Mucosa of gallbladder (tissue), 1 donor: ENCODE measurements at places on chromosomes 1 and 21. TPM values are rescaled to one million over a fixed set of nuclear protein-coding genes. Genes with fewer than 3 reads are reported as not detected.
A peak's percentile ranks its signal among the peaks of the same experiment; 100 is the strongest.

DNA sequence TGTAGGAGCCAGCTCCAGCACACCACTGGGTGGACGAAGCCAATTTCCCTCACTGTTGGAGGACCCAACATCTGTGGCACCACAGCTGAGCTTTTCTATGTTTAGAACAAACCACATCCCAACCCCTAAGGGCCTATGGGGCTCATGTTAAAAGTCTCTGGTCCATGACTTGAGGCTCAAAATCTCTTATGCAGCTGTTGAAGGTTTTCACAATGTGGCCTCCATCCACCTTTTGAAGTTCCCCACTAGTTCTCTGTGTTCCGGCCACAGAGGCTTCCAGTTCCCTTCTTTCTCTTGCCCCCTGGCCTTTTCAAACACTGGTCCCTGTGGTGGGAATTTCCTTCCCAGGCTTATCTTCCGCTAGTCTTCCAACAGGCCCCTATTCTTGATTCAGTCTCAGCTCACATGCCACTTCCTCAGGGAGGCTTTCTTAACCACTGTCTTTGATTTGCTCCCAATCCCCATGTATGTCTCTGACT lies 3.9 kb upstream of the IFNLR1 start:
- no peak for DNase-seq

DNA sequence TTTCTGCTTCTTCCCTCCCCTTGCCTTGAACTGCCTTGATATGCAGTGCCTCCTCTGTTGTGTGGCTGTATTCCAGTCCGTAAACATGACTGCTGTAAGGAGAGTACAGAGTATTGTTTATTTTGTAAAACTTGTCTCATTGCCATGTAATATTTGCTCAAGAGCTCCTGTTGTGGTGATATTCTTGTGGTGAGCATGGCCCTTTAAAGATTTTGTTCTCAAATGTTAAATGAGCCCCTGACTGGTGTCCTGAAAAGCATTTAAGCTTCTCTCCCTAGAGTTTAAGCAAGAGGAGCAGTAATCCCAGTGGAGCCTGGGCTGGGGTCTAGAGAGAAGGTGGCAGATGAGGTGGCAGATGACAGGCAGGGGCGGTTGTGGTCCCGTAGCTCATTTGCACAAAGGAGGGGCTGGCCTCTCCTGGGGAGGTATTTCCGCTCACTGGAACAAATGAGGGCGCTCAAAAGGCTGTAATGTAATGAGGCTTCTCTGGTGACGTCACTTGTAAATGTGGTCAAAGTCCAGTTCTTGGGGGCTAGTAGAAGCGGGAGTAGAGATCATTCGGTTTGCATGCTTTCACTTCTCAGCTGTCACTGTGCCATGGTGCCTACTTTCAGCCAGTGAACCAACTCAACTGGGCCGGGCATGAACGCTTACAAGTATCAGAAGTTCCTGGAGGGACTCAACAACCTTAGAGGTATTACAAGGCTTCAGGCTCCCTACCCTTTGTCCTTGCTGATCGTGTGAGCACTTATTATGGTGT lies 46.0 kb upstream of the MACF1 start:
- peak; percentile 92 for DNase-seq

DNA sequence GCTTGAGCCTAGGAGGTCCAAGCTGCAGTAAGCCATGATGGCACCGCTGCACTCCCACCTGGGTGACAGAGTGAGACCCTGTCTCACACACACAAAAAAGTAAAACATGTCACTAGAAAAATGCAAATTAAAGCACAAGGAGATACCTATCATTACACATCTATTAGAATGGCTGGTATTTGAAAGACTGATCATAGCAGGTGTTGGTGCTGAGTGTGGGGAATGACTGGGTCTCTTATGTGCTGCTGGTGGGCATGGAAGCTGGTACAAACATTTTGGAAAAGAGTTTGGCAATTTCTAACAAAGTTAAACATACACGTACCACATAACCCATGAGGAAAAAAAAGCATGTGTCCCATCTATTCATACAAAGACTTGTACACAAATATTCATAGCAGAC lies 142.1 kb upstream of the ZBTB40 start:
- DNase-seq = no peak

- no peak for DNase-seq
Measured at GRCh38 chr1:43978551-43979260, at the start of gene B4GALT2. B4GALT2 (plus strand) TSS chr1:43979210; CDS start chr1:43981161, 1,951 bp downstream.

GRCh38 chr1:101307985-101308689 lies 71.3 kb downstream of the S1PR1 start:
- no peak for DNase-seq

DNA sequence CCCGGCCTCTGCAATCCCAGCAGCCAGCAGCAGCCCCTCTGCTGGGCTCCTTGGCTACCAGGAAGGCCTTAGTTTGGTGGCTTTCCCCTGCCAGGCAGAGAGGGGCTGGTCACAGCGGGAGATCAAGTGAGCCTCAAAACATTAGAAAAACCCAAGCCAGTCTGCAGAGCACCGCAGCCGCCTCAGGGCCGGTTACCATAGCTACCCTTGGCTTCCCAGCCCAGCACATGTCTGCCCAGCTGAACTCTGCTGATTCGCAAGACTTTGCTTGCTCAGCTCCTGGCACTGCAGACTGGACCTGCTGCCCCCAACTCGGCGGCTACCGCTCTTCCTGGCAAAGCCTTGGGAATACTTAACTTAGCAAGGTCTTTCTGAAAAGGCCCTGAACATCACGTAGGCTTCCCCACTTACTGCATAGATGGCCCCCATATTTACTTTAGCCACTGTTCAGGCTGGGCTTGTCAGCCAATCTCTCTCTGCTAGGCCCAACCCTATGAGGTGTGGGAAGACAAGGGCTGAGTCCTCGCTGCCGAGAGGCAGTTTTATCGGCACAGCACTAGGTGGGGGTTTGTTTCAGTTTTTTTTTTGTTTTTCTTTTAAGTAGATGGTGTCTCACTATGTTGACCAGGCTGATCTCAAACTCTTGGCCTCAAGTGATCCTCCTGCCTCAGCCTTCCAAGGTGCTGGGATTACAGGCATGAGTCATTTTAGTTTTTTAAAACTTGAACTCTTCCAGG lies 28.6 kb upstream of the PLEKHG5 start:
- no peak for DNase-seq

ADGRL4 gene
- total RNA-seq = 9.3 TPM

- DNase-seq = no peak
Measured at GRCh38 chr1:14728516-14728915, 130.0 kb downstream of the KAZN start.

DNA sequence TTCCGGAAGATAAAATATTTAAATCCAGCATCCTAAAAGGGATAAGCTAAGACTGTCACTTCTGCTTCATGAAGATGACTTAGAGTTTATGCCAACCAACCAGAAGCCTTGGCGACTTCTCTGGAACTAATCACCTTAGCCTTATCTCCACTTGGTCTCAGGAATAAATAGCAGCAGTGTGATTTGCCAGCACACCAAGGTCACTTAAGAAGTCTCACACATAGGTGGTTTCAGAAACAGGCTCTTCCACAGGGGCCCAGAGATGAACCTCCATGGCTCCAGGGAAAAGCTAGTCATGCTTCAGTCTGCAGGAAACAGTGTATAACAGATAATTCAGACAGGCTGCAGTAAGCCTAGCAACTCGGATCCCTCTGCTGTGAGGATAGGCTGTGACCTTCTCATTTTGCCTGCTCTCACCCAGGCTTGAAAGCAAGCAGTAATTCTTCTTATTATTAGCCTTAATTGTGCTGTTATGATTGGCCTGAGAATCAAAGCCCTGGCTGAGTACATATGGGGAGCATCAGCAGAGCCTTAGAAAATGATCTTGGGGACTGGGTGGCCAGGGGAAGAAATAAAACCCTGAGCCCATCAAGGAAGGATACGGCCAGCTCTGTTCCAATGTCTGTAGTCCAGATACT lies 84.7 kb downstream of the WLS start:
- DNase-seq = no peak

NGF gene
- 2.6 TPM for total RNA-seq

DNA sequence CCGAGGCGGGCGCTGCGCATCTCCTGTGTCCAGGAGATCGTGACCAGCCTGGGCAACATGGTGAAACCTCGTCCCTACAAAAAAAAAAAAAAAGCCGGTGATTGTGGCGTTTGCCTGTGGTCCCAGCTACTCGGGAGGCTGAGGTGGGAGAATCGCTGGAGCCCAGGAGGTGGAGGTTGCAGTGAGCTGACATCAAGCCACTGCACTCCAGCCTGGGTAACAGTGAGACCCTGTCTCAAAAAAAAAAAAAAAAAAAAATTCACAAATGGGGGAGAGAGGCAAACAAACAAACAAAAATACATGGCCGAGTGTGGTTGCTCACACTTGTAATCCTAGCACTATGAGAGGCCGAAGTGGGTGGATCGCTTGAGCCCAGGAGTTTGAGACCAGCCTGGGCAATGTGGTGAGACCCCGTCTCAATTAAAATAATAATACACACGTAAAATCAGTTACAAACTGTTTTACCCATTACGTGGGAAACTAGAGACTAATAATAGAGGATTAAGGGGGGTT lies 758 bp downstream of the TATDN3 start:
- DNase-seq = no peak

DNA sequence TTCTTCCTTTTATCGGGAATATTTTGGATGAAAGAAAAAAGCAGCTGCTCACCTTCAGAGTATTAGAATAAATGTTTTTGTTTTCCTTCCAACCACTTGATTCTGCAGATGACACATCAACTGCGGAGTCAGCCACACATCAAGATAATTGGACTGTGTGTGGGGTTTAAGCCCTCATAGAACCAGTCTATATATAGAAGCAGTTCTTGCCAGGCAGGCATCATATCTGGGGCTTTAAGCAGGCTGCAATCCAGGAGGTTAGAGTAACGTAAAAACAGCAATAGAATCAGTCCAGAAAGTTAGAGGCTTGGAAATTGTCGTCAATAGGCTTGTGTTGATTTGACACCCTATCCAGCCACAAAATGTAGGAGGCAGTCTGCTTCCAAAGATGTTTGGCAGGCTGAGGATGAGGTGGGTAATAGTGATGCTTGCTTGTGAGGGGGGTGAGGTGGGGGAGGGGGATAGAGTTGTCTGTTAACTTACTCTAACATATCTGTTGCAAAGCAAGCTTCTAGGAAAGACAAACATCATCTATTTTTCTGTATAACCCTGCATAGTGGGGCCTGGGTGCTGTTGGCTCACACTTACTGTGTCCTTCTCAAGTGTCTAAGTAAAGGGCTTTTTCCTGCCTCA lies 64.8 kb downstream of the PEX14 start:
- no peak for DNase-seq

DNA sequence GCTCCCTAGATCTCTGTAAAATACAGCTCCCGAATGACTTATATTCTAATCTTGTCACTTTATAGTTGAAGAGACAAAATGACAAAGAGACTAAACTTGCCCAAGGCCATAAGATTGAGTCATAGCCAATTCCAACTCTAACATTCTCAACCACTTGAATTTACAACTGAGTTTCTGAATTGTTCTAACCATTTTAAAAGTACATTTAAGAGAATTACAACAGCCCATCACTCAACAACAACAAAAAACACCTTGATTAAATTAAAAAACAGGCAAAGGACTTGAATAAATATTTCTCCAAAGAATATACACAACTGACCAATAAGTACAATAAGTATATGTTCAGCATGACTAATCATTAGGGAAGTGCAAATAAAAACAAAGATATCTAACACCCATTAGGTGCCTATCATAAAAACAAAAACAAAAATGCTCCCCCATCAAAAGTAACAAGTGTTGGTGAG lies 8.7 kb upstream of the ADCY10 start:
- no peak for DNase-seq

FAM72C gene
- 0.58 TPM for total RNA-seq

- DNase-seq = no peak
Measured at GRCh38 chr21:43012596-43012995, 38.2 kb downstream of the PKNOX1 start.

DNA sequence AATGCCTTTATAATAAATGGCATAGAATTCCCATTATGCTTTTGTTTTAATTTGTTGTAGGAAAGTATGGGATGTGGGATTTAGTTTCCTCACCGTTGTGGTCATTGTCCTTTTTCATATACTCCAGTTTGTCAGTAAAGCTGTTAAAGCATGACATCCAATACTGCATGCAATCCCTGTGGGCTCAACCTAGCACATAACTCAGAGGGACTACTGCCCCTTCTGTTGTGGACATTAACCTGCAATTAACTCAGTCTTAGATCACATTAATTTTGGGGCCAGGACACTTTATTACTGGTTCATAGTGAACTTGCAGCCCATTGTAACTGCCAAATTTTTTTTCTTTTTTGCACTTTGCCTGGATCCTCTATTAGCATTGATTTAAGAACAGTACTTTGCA lies 112.5 kb downstream of the DNM3 start:
- DNase-seq = no peak

- no peak for DNase-seq
Measured at GRCh38 chr1:54253480-54253879, 53.5 kb downstream of the MRPL37 start.

GRCh38 chr1:237152506-237153335 lies 110.7 kb downstream of the RYR2 start:
- DNase-seq = no peak

OR2M3 gene
- total RNA-seq = not detected

CFAP45 gene
- 0.37 TPM for total RNA-seq

- DNase-seq = no peak
Measured at GRCh38 chr21:43361127-43361492, 65.8 kb downstream of the SIK1 start.

ADPRS gene
- 28.9 TPM for total RNA-seq

DNA sequence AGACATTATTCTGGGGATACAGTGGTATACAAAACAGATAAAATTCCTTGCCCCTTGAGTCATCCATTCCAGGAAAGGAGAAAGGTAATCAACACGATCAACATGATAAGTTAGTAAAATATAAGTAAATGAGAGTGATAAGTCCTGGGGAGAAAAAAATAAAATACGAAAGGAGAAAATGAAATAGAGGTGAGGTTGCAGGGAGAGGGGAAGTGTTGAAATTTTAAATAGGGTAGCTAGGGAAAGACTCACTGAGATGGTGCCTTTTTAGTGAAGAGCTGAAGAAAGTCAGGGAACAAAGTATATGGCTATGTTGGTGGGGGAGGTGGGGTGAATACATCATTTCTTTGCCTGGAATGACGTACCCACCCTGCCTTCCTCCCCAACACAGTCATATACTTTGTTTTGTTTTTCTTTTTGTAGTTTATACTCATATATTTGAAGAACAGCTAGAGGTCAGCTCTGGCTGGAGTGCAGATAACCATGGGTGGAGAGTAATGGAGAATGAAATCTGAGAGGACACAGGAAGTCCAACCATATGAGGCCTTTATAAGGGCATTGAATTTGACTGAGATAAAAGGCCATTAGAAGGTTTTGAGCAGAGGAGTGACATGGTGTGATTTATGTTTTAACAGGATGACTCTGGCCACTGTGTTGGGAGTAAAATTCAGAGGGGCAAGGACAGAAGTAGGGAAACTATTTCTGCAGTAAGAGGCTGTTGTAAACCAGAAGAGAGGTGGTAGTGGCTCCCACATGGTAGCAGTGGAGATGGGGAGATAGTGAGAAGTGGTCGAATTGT lies 54.8 kb downstream of the OSBPL9 start:
- DNase-seq = no peak

DNA sequence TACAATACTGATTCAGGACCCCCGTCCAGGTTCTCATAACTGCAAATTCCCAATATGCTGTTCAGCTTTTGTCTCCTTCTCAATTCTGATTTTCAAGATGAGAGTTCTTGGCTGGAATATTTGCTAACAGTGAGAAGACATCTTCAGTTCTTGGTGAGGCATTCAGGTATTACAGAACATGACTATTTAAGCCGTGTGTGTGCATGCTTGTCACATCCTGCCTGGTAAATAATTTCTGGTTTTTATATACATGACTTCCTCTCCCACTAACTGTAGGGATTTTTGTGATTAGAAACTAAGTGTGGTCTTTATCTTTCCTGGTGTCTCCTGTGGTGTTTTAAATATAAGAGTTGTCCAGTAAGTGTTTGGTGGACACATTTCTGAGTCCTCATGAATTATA lies 10.2 kb upstream of the SLC19A2 start:
- no peak for DNase-seq

- no peak for DNase-seq
Measured at GRCh38 chr1:178727014-178727895, 2.2 kb downstream of the RALGPS2 start.
